ENCODE measurements at places on chromosomes 6 and 20.

DNA sequence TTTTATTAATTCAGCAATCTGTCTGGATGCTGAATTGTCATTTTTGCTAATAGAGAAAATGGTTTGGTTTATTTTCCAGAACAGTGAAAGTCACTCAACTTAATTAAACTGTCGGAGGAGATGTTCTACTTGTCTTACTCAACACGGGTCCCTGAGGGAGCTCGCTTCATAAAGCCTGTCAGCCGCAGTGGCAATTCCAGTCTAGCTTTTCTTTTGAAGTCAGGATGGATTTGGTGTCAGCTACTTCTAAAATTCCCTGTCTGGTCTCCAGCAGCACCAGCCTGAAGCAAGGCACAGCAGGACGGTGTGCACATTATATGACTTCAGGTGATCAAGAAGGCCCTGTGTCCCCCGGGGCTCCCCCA is 261.5 kb downstream of the SLC24A3 start:
- no peak for DNase-seq

- DNase-seq: no peak
These were observed 191.5 kb upstream of the RALGAPA2 start for GRCh38 chr20:20903773-20904500.

DNA sequence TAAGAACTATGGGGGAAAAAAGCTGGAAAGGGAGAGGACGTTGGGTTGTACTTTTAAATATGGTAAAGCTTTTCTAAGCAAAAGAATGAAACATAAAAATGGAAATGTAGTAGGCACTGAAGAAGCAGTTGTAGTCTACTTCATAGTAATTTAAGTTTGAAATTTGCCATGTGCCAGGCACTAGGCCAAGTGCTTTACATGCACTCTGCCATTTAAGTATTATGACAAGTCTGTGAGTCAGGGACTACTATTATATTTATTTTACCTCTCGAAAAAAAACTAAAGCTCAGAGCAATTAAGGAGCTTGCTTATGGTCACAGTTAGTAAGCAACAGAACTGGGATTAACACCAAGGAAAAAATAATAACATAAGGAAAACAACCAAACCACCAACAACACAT is 257.8 kb downstream of the GMDS start:
- no peak for DNase-seq

DNA sequence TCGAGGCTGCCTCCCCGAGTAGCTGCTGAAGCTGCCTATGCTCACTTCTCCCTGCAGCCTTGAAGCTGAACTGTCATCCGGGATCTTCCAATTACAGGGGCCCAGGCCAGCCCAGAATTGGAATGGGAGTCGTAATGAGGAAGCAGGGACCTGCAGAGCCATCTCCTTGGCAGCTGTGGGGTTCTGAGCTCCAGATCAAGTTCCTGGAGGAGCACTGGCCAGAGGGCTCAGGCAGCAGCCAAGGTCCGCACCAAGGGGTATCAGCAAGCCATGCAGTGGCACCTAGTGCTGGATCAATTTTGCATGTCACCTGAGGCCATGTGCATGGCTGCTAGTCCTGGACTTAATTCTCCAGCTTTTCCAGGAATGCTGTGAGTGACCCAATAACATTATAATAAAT is 163.2 kb upstream of the TSHZ2 start:
- no peak for DNase-seq

GRCh38 chr20:62355878-62356588 is 11.1 kb downstream of the LAMA5 start:
- no peak for DNase-seq

DNA sequence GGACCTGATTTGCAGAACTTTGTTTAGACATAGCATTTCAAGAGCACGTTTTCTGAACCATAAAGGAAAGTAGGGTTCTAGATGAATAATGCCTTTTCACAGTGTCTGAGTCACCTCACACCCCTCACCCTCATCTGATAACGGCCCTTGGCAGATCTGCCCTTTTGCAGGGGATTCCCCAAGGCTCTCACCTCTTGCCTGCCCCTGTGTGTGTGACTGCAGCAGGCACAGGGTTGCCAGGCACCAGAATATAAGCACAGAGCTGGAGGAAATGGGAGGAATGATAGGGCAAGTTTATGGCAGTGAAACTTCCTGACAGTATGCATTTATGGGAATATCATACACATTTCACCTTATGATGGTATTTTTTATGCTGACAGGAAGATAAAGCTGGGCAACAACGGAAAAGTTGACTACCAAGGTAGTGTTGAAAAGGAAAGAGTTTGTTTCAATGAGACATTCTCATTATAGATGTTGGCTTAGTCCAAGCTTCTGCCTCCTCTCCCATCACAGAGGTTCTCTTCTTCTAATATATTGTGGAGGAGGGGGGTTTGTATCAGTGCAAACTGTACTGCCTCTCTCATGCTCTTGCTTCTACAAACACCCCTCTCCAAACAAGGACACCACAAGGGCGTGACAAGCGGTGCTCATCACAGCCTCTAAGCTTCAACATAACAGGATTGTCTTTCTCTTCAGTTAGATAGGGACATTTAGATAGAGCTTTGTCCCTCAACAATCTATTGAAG is 101.5 kb upstream of the BACH2 start:
- no peak for DNase-seq

- DNase-seq: no peak
These were observed 463.0 kb upstream of the AGPAT4 start for GRCh38 chr6:161736781-161737292.

DNA sequence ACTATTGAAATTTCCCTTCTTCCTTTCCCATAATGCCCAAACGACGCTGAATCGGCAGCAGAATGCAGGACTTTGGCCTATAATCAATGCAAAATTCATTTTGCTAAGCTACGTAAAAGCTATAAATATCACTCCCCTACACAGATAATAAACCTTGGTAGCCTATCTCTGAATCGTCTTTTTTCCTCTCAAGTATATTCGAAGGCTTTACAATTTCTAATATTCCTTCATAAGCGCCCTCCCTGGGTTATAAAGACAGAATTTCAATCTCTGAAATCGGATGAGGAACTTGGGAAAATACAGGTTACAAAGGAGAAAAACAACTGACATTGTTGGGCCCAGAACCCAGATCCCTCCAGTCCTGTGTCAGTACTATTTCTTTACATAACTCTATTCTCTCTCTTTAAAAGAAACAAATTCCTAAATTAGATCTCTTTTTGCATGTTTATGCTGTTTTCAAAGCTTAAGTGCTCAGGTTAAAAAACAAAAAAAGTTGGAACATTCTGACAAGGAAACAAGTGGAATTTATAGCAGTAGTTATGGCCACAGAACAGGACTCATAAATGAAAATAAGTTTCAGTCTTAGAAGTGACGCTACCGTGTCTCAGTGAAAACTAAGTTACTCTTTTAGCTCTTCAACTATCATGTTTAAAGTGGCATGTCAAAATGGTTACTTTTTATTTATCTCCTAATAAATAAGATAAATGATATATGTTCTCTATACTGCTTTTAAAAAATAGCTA is 84.5 kb downstream of the SESN1 start:
- DNase-seq: no peak

DNA sequence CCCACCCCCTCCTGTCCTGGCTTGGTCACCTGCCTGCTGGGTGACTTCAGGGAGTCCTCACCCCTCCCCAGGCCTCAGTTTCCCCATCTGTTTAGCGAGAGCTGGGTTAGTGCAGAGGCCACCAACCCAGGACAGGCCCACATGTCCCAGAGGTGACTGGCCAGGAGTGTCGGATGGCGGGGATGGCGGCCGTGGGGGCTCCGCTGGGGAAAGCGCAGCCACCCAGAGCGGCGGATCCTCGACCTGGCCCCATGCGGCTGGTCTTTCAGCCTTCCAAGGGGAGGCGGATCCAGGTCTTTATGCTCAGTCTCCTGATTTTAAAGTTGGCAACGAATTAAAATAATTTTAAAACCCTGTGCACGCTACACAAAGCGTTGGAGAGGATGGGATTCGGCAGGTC is 31.0 kb upstream of the GATA5 start:
- DNase-seq: no peak

DNA sequence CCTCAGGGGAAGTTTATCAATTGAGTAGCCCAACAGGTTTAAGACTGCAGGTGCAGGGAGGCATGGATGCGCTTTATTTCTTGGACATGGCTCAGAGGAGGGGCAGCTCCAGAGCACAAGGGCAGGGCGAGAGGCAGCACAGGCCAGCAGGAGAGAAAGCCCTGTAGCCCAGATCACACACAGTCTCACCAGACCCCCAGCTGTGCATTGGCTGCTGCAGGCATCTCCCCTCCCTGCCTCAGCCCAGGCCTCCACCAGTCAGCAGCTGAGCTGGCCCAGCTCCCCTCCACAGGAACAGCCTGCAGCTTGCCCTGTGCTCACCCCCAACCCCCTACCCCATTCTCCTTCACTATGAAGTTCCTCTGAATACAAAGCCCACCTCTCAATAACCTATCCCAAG is 24.7 kb downstream of the MRPL14 start:
- no peak for DNase-seq

- DNase-seq: no peak
These were observed 16.1 kb upstream of the FOXO3 start for GRCh38 chr6:108544606-108545005.

GRCh38 chr20:23246717-23247664 is 103.6 kb upstream of the NXT1 start:
- DNase-seq: no peak

DNA sequence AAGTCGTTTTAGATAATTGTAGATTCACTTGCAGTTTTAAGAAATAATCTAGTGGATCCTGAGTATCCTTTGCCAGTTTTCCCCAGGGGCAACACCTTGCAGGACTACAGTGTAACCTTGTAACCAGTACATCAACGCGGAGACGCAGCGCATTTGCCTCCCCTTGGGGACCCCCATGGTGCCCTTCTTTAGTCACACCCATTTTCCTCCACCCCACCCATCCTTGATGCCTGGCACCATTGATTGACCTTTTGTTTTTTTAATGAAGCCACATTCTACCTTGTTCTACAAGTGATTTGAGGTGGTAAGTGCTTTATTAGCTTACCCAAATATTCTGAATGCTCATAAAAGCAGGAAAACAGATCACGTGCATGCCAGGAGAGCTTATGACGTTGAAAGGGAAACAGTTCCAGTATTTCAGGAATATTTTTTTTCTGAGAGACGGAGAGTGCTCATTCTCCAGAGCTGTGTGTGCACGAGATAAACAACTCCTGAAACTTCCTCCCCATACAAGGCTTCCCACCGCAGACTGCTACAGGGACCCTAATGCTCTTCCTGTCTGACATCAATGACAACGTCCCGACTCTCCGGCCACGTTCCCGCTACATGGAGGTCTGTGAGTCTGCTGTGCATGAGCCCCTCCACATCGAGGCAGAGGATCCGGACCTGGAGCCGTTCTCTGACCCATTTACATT is 35.7 kb downstream of the CDH26 start:
- DNase-seq: no peak

GRCh38 chr6:87736809-87737540 is 34.9 kb upstream of the AKIRIN2 start:
- DNase-seq: no peak

DNA sequence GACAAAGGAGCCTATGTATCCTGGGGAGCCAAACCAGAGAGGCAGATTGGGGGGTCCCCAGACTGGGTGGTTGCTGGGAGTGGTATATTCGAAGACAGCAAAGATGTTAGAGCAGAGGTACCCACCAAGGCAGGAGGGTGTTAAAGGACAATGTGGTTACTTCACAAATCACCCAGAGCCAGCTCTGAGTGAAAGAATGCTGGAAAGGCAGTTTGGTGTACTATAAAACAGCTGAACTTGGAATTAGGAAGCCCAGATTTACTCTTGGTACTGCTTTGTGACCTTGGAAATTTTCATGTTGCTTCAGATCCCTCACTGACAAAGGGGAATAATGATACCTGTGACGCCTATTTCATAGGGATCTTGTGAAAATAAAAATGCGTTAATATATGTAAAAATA is 121.6 kb downstream of the CD164 start:
- no peak for DNase-seq

DNA sequence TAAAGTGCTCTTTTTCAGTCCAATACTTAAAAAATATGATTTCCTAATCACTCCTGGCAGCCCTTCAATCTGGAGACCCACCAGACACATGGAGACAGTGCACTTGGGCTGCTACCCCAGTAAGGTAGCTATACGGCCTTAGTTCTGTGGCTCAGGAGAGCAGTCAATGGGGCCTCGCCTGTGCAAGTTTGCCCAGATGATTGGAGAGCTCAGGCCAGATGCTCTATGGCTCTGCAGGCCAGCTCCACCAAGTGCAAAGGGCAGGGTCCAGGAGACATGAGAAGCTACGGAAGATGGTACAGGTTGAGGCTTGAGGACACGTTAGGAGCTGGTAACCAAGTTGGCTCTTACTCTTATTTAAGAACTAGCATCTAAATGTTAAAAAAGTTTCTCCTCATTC is 30.7 kb downstream of the STK38 start:
- DNase-seq: no peak

DNA sequence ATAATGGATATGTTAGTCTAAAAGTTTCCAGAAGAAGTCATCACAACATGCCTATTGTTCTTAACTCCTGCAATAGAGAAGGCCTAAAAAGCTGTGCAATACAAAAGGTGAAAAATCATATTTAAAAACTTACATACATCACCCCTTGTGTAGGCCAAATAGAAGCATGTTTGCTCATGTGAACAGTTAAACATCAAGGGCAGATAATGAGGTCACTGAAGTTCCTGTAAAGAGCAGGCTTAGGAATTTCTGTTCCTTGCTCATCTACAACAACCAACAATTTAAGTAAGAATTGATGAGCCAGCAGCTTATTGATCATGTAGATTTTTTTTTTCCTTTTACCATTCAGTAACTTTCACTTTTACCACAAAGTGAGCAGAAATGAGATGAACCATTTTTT is 7.5 kb upstream of the NUP153 start:
- DNase-seq: no peak

DNA sequence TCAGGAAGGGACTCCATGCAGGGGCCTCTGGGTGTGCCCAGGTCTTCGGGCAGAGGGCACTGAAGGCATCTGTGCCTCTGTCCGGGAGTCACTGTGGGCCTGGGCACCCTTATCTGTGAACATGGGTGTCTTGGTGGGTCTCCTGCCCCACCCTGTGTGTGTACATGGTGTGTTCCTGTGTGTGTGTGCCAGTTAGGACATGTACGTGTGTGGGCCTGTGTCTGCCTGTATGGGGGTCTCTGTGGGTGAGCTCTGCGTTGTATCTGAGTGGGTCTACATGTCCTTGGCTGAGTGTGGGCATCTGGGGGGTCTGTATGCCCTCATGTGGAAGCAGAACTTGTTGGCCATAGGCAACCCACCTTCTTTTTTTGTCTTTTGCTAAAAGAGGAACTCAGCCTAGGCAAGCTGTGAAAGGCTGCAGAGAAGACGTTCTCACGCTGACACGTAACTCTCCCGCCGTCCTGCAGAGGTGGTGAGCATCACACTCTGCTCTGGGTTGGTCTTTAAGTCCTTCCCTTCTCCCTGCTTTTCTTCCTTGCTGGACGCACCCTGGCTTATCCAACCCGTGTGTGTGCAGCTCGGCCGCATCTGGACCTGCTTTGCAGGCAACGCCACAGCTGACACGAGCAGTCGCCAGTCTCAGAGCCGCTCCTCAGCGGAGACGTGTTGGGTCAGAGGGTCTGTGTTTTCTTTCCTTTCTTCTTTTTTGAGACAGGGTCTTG is 532 bp upstream of the NPBWR2 start:
- DNase-seq: no peak

- no peak for DNase-seq
These were observed 58.0 kb upstream of the TMEM200A start for GRCh38 chr6:130307752-130308361.

GRCh38 chr6:89436226-89436625 is 3.3 kb downstream of the ANKRD6 start:
- DNase-seq: no peak

GRCh38 chr6:109579361-109579760 is 96.3 kb upstream of the ZBTB24 start:
- DNase-seq: no peak
